ENCODE measurements at places on chromosomes 4 and X.

- no peak for DNase-seq
Observed at GRCh38 chr4:27084685-27085361, 224.2 kb downstream of the STIM2 start.

GRCh38 chrX:47174846-47175587 is 18.6 kb upstream of the UBA1 start:
- no peak for DNase-seq

DNA sequence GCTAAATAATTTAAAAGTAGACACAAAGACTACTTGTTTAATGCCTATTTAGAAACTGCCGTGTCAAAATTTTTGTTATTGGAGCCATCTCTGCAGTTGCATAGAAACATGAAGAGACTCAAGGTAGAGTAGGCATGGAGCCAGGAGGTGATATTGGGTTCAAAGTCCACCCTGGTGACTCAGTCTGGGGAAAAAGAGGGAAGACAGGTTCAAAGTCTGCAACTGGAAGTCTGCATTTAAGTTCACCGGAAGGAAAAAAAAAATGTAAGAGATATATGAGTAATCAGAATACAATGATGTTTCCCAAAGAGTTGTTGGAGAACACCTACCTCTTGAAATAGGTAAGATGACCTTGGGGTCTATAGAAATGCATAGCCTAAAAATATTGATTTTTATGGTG is 67.4 kb upstream of the QRFPR start:
- no peak for DNase-seq

- no peak for DNase-seq
Observed at GRCh38 chr4:159079074-159079473, 23.8 kb upstream of the RAPGEF2 start.

DNA sequence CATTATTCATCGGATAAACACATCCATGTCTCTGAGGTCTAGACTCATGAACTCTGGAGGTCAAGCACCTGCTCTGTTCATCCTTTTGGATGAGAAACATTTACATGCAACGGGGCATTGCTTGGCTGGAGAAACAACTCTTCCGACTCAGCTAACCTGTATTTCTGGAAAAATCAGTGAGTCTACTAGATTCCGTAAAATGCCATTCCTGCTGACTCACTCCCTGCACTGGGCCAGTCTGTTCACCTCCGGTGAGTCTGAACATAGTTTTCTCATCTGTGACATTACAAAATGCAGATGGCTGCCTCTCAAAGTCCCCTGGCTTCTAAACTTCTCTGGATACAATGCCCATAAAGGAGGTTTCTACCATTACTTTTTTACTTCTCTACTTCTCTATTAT is 185.7 kb upstream of the HS3ST1 start:
- no peak for DNase-seq

DNA sequence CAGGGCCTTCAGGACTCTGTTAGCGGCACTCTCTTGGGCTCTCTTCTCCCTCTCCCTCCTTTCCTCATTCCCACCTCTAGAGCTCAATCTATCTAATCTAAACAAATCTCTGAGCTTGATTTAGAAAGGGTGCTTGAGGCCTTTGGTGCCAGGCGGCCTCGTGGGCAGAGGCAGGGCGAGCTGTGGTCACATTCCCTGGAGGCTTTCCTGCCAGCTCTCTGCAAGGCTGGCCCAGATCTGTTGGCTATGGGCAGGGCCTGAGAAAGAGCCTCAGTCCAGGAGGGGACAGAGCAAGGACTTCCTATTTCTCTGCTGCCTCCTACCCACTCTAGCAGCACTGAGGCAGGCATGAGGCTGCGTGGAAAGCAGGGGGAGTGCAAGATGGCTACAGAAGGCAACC is 38.6 kb downstream of the PJA1 start:
- no peak for DNase-seq

- DNase-seq: no peak
Observed at GRCh38 chr4:175422331-175422730, 389.7 kb downstream of the GPM6A start.

DNA sequence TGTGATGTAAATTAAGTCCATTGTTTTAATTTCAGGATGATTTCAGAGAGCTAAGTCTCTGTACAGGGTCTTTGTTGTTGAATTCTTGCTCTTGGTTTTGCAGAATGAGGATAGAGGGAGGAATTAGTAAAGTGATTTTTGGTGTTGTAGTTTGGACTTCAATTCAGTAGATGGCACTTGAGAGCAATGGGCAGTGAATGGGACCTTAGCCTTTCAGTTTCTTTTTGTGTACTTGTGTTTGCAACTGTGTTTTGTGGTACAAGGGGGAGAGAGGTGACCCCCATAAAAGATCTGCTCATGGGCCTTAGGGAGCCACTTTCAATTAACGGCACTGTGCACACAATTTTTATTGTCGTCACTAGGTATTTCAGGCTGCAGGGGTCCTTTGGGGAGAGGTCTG is 340.0 kb downstream of the DCAF12L2 start:
- no peak for DNase-seq

GRCh38 chr4:53855581-53856250 is 208.7 kb downstream of the CHIC2 start:
- no peak for DNase-seq

DNA sequence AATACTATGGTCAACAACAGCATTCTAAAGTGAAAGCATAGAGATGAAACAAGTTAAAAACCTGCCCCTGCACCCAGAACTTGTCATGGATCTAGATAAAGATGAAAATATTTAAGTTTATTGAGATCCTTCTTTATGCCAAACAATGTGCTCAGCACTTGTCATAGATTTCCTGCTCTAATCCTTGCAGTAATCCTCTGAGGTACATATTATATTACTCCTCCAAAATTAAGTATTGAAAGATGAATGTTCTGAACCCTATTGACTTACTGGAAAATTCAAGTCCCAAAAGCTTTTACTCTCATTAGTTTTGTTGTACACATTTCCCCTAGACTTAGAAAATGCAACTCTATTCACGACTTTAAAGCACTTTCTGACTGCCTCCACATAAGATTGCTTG is 35.6 kb downstream of the CAMK2D start:
- no peak for DNase-seq

GRCh38 chr4:16158504-16158852 is 67.8 kb downstream of the TAPT1 start:
- no peak for DNase-seq

DNA sequence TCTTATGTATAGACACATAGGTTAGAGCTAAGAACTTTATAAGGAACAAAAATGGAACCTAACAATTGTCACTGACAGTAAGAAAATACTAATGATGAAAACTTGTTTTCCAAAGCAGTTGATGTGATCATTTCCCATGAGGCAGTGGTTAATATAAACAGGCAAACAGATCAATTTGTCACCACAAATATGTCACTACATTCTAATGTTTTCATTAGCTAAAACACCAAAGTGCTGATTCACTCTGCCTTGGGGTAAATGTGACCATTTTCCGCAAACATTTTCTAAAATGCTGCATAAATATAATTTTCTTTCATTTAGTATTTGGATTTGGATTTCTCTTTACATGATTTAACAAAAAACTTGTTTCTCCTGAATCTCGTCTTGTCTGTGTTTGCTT is 408.9 kb upstream of the CTSO start:
- DNase-seq: no peak

DNA sequence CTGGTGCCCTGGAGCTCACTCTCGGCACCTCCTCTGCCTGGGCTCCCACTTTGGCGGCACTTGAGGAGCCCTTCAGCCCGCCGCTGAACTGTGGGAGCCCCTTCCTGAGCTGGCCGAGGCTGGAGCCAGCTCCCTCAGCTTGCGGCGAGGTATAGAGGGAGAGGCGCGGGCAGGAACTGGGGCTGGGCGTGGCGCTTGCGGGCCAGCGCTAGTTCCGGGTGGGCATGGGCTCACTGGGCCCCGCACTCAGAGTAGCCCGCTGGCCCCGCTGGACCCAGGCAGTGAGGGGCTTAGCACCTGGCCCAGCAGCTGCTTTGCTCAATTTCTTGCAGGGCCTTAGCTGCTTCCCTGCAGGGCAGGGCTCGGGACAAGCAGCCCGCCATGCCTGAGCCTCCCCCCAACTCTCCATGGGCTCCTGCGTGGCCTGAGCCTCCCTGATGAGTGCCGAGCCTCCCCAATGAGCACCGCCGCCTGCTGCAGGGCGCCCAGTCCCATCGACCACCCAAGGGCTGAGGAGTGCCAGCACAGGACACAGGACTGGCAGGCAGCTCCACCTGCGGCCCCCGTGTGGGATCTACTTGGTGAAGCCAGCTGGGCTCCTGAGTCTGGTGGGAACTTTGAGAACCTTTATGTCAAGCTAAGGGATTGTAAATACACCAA is 26.7 kb upstream of the FAM90A26 start:
- no peak for DNase-seq

DNA sequence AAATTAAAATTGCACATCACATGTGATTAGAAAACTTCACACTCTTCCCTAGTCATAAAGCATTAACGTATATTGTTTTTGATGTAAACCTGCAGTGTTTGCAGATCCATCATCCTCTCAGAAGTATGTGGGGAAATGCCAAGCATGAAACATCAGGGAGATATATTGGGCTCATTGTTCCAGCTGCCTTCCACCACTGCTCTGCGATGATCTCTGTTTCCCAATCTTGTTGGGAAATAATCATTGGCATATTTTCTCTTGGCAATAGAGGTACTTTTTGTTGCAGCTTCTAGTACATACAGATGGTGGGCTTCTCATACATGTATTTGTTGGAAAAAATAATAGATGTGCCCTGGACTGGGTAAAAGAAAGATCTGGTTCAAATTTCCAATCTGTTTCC is 466.3 kb upstream of the HS3ST1 start:
- no peak for DNase-seq

GRCh38 chr4:119550857-119551532 is 77.6 kb downstream of the PDE5A start:
- no peak for DNase-seq

DNA sequence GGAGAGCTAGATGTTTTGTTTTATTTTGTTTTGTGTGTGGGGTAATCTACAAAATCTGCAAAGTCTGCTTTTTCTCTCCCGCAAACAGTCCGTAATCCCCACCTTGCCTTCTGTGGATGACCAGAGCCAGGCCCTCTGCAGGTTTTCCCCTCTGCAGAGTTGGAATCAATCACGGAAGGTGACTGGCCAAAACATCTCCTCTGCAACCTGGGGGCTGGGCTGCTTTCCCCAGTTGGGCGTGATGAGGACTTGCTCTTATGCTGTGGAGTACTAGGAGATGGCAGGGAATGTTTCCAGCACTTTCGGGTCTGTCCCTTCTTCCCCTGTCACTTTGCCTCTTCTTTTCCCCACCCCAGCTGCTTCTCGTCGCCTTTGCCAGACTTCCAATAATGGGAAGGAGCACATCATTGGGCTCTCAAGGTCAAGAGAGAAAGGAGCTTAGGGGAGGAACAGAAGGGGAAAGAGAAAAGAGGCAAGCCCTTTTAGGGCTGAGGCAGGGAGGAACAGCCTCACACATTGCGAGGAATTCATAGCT is 1.1 kb downstream of the TMEM35A start:
- no peak for DNase-seq

- DNase-seq: no peak
Observed at GRCh38 chr4:89303814-89304388, 3.7 kb downstream of the GPRIN3 start.

GRCh38 chrX:123450222-123450621 is 266.1 kb downstream of the GRIA3 start:
- DNase-seq: no peak

DNA sequence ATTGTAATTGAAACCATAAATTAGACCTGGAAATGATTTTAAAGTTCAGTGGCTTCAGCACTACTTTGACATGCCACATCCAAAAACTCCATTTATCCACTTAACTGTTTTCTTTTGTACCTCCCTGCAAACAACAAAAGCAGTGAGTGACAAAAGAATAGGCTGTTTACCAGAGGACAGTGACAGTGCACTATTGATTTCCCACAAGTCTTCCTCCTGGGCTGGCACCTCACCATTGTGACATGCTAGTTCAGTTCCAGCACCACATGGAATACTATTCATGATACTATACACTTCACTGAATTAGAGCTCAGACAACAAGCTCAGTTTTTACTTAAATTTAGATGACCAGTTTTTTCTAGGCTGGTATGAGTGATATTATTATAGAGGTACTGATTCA is 29.3 kb downstream of the MOSPD2 start:
- DNase-seq: no peak

- no peak for DNase-seq
Observed at GRCh38 chr4:99594818-99595217, 20.2 kb downstream of the MTTP start.

DNA sequence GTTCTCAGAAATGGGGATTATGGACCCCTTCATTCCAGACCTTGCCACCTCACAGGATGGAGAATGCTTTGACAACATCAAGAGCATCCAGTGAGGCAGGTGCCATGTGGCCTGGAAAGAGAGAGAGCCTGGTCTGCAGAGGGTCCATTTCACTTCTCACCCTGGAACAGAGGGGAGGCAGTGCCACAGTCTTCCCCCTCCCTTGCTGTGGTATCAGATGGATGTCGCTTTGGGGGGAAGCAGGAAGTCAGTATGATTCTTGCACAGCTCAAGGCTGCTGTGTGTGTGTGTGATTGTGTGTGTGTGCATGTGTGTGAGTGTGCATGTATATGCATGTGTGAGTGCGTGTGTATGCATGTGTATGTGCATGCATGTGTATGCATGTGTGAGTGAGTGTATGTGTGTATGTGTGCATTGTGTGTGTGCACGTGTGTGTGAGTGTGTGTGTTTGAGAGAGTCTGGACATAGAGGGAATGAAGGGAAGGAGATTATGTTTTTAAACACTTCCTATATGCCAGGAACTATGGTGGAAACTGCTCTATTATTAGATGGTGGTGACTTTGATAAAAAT is 328.6 kb upstream of the CLNK start:
- DNase-seq: no peak

GRCh38 chrX:45774961-45775360 is 574.3 kb upstream of the DIPK2B start:
- no peak for DNase-seq

DNA sequence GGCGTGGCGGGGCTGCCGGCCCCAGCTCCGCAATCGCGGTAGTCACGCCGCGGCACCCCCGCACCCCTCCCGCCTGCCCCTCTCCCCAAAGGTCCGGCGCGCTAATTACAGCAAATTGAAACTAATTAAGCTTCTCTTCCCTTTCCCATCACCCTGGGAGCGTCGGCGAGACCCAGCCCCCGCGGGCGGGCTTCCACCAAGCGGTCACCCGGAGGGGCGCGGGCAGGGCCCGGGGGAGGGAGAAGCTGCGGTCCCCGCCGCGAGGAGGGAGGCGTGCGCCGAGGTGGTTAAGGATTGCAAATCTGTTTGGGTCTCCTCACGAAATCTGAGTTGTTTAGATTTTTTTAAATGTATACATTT is 13.1 kb downstream of the ARX start:
- no peak for DNase-seq

GRCh38 chr4:26784207-26784865 is 76.3 kb upstream of the STIM2 start:
- DNase-seq: no peak

GRCh38 chrX:150038986-150039599 is 100.8 kb upstream of the EOLA2 start:
- no peak for DNase-seq

DNA sequence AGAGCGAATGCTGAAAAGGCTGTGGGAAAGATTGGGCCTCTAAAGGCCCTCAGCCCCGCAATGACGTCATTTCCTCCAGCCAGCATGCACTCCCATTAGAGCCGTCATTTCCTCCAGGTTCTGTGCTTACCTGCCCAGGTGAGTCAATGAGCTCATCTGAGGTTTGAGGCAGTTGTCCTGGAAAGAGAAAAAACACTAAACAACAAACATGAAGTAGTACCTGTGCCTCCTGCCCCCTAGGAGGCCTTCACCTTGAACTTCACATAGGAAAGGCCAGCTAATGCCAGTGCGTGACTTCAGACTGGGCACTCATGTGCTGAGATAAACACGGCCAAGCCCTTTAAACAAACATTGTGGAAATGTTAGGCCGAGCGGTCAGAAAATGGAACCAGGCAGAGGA is 55.9 kb downstream of the FHDC1 start:
- DNase-seq: no peak

- DNase-seq: no peak
Observed at GRCh38 chrX:776061-776460, 145.5 kb downstream of the SHOX start.

Measured in stimulated activated CD4-positive, alpha-beta T cell treated with anti-CD3 and anti-CD28 coated beads, TNF-alpha, amount 100 ng/mL, for 1 hour (primary cell).